Kidney (tissue), 22 donors: ENCODE measurements at places on chromosomes 4 and X. TPM values are rescaled to one million over a fixed set of nuclear protein-coding genes. Genes with fewer than 3 reads are reported as not detected.

DNA sequence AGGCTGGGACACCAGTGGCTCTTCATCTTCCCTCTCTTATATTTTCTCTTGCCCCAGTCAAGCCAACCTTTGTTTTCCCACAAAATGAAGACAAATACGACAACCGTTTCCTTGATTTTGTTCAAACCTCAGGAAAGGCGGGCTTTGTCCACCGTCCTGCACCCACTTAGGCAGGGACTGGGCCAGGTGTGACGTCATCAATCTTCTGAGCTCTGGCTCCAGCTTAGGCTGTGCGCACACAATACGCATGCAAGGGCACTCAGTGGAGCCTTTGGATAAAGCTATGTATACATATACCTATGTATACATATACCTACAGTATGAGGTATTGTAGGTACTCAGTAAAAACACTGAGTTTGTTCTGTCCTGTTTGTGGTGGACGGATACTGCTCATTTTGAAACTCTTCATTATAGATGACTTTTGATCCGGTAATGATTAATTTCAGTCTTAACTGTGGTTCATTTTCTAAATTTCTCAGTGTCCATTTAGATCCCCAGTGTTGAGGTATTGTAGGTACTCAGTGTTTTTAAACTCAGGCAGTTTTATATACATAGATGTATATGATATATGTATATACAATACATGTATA lies 194.9 kb downstream of the MGST2 start:
- DNase-seq, result no peak

DNA sequence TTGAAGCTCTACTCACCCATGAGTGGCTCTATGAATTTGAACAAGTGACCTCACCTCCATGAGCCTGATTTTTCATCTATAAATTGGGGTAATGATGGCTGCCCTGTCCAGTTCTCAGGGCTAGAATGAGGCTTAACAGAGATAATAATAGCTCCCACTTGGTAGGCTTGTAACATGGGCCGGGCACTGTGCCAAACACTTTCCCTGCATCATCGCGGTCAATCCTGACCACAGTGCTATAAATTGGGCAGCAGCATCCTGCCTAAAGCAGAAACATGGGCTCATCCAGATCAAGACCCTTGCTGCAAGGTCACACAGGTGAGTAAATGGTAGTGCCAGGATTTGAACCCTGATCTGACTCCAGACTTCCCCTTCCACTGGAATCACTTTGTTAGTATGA lies 12.8 kb downstream of the APLN start:
- no peak for DNase-seq

DNA sequence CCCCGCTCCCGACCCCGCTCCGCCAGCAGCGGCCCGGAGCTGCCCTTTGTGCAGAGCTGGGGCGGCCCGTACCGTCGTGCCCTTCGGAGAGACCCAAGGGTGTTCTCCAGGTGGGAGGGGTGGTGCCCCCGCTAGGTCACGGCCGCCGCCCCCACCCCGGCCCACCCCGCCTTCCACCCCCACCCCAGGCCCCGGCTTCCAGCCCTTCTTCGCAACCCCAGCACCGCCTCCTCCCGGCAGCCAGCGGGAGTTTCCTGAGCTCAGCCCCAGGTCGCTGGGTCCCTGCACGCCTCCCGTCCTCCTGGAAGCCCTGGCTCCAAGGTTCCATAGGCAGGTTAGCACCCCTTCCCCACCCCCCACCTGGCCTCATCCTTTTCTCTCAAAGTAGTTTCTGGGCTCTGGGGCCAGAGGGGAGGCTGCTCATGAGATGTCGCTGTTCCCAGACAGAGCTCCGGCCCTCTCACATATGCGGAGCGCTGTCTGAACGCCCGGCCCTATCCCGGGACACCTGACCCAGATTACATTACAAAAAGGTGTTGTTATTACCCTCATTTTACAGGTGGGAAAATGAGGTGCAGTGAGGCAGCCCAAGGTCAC lies 25.2 kb upstream of the FGFR3 start:
- peak; percentile 68 for DNase-seq

- no peak for DNase-seq
Observed at GRCh38 chr4:93561842-93562241, 266.7 kb upstream of the ATOH1 start.

- DNase-seq, result no peak
Observed at GRCh38 chr4:39660045-39660444, 21.4 kb upstream of the SMIM14 start.

DNA sequence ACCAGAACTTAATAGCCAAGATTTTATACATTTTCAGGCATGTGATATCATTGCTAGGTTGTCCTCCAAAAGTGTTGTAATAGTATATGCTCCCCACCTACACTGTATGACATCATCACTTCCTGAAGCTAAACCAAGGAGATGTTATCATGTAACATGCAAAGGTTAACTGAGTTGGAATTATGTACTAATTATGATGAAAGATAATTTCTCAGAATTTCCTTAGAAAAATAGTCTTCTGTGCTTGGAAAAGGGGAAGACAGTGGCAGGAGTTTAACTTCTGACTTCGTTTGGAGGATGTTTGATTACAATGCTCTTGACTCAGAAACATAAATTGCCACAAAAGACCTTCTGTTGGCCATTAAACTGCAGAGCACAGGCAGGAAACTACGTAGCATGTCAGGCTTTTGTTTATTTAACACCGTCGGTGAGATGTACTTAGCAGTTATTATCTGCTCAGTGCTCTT lies 83.6 kb upstream of the GUCY1A1 start:
- no peak for DNase-seq

- DNase-seq, result no peak
Observed at GRCh38 chr4:2347190-2347589, 71.3 kb downstream of the ZFYVE28 start.

DNA sequence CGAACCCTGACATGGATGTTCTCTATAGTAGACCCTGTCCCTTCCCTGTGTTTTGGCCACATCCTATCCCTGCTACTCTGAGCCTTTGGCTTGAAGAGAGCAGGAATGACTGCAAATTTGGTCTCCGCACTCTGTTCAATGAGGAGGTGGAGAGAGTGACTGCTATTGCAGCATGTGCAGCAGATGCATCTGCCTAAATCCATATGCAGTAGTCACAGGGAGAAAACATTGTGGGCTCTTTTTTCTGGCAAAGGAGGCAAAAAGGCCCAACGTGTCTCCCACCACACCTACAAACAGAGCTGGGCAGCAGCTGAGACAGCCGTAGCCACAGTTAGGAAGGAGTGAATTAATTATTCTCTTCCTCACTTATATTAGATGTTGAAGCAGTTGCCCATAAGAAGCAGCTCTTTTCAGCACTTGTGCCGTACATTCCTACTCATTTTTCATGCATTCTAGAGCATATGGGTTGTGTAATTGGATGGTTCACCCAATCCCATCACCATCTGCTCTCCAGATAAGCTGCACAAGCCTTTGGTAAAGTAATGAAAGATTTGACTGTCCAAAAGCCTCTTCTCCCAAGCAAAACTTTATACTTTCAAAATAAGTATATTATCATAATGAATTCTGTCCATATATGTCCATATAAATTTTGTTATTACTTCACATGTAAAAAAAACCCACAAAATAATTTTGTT lies 147.9 kb upstream of the FAM47A start:
- DNase-seq, result no peak

GRCh38 chr4:114252499-114252898 lies 273.1 kb upstream of the ARSJ start:
- no peak for DNase-seq

DNA sequence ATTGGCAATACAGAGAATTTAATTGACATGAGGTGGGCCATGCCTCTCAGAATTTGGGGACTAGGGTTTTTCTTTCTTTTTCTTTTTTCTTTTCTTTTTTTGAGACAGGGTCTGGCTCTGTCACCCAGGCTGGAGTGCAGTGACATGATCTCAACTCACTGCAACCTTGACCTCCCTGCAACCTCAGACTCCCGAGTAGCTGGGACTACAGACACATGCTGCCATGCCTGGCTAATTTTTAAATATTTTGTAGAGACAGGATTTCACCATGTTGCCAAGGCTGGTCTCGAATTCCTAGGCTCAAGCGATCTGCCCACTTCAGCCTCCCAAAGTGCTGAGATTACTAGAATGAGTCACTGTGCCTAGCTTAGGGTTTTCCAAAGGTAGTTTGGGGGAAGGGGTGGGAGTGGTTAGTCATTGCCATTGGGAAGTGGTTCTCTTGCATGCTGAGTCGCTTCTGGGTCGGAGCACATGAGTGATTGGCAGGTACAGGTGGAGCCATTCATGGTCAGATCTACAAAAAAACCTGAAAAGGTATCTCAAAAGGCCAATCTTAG lies 54.5 kb downstream of the MID2 start:
- no peak for DNase-seq

DNA sequence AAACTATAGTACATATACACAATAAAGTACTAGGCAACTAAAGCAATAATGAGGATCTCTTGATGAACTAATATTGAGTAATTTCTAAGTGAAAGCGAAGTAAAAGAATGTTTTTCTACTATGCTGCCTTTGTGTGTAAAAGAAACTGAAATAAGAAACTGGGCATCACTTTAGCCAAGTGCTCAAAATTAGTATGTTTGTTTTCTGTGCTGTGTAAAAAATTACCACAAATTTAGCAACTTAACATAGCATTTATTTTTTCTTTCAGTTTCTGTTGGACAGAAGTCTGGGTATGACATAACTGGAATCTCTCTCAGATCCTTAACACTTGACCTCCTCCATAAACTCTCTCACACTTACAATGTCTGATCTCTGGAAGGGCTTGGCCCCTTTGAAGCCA lies 687.1 kb upstream of the MAGEB2 start:
- DNase-seq, result no peak

DNA sequence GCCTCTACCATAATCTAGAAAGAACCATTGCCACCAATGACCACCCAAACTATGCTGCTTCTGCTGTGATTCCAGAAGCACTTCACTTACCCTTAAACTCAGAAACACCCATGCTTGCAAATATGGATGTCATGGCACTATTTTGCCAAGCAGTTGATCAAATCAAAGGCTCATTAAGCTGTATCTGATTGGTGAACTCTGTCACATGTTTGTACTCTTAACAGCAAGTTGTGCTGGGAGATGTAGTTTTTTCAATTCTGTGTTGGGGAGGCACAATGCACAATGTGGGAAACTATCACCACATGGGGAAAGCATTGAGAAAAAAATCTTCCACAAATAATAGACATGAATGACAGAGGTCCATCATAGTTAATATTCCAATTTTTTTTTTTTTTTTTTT lies 19.2 kb upstream of the SPCS3 start:
- DNase-seq, result no peak

DNA sequence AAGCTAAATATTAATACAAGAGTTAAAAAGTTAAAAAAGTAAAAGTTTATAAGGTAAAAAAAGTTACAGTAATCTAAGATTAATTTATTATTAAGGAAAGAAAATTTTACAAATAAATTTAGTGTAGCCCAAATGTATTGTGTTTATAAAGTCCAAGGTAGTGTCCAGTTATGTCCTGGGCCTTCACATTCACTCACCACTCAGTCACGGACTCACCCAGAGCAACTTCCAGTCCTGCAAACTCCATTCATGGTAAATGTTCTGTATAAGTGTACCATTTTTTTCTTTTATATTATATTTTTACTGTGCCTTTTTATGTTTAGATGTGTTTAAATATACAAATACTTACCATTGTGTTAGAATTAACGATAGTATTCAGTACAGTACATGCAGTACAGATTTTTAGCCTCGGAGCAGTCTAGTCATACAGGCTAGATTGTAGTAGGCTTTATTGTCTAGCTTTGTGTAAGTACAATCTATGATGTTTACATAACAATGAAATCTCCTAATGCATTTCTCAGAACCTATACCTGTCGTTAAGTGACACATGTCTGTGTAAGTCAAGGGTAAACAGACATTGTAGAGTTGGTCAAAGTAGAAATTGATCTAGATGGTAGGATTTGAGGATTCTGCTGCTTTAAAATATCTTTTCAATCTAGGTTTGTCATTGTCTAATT lies 197.7 kb downstream of the GC start:
- DNase-seq, result no peak

DNA sequence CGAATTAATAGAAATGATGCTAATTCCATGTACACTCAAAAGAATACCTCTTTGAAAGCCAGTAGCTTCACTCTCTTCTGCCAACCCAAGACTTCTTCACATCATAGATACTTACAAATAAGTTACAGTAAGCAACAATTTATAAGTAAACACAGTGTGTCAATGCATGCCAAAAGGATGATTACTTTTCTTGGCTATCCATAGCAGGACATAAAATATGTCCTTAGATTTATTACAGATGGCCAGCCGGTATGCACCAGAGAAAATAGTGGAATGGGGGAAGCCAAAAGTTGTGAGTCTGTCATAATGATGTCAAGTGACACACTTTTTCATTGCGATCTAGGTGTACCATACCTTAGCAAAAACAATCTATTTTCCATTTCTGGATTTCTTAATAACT lies 631 bp upstream of the BMX start:
- DNase-seq, result no peak

- DNase-seq, result no peak
Observed at GRCh38 chrX:4253092-4253491, 539.6 kb upstream of the PRKX start.

- DNase-seq, result no peak
Observed at GRCh38 chr4:62960415-62960814, 1448.8 kb downstream of the TECRL start.

- no peak for DNase-seq
Observed at GRCh38 chrX:134847133-134847532, 143.7 kb upstream of the SMIM10 start.

DNA sequence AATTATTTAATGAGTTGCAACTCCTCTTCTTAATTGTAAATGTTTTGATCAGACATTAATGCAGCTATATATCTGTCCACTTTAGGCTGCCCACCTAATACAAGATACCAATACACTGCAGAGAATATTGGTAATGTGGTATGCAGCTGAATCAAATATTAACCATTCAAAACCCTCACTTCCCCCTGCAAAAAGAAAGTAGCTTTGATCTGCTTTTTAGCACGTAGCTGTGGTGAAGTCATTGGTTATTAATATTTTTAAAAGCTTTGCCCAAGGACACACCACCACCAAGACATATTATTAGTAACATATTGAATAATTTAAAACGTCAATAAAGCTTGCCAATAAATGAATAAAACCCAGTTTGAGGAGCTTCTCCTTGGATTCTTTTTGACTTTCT lies 28.6 kb upstream of the CYP2U1 start:
- no peak for DNase-seq

SFRP2 gene
- 4.1 TPM for total RNA-seq

CDKL2 gene
- 15.9 TPM for total RNA-seq

CTAG2 gene
- total RNA-seq, result 0.28 TPM

RNF175 gene
- 0.25 TPM for total RNA-seq

MYOZ2 gene
- 0.19 TPM for total RNA-seq

NUDT11 gene
- total RNA-seq, result 0.85 TPM

ZFX gene
- total RNA-seq, result 58.3 TPM

NIPAL1 gene
- total RNA-seq, result 6.9 TPM

ZMYM3 gene
- total RNA-seq, result 26.7 TPM

UCHL1 gene
- 35.8 TPM for total RNA-seq

MAOA gene
- total RNA-seq, result 227 TPM

KLHL34 gene
- total RNA-seq, result 0.09 TPM

HHIP gene
- total RNA-seq, result 0.85 TPM

SEPTIN6 gene
- 40.1 TPM for total RNA-seq

SERPINA7 gene
- not detected for total RNA-seq

MANBA gene
- total RNA-seq, result 28.0 TPM
